ENCODE measurements at places on chromosomes 3 and 15. TPM values are rescaled to one million over a fixed set of nuclear protein-coding genes. Genes with fewer than 3 reads are reported as not detected.

The HES1 gene
- 6.9 TPM for total RNA-seq

The LMOD3 gene
- 0.28 TPM for total RNA-seq

The CCR3 gene
- not detected for total RNA-seq

The OIP5 gene
- total RNA-seq, result 2.3 TPM

The NAA50 gene
- 242 TPM for total RNA-seq

The GOLGA6A gene
- total RNA-seq, result under 0.01 TPM

Data from regular cardiac myocyte (primary cell).